ENCODE measurements at places on chromosomes 5 and 9. TPM values are rescaled to one million over a fixed set of nuclear protein-coding genes. Genes with fewer than 3 reads are reported as not detected.

The GBA2 gene
- 39.2 TPM for total RNA-seq

The TLX3 gene
- not detected for total RNA-seq

The ACSL6 gene
- total RNA-seq, result 0.03 TPM

The SMIM15 gene
- total RNA-seq, result 141 TPM

The EPB41L4A gene
- total RNA-seq, result not detected

The RAB3C gene
- total RNA-seq, result not detected

The KCTD16 gene
- total RNA-seq, result 0.03 TPM

The CATSPER3 gene
- 0.13 TPM for total RNA-seq

The RICTOR gene
- total RNA-seq, result 8.2 TPM

The ALDH7A1 gene
- 25.0 TPM for total RNA-seq

All from HT1080 (cell line).